Fibroblast of the conjunctiva (primary cell): ENCODE measurements at places on chromosomes 13 and 19.
A peak's percentile ranks its signal among the peaks of the same experiment; 100 is the strongest.

GRCh38 chr13:69566104-69566716 is 541.4 kb upstream of the ATXN8OS start:
- DNase-seq = no peak

- no peak for DNase-seq
These were observed 38.1 kb downstream of the UCHL3 start for GRCh38 chr13:75587679-75588078.

DNA sequence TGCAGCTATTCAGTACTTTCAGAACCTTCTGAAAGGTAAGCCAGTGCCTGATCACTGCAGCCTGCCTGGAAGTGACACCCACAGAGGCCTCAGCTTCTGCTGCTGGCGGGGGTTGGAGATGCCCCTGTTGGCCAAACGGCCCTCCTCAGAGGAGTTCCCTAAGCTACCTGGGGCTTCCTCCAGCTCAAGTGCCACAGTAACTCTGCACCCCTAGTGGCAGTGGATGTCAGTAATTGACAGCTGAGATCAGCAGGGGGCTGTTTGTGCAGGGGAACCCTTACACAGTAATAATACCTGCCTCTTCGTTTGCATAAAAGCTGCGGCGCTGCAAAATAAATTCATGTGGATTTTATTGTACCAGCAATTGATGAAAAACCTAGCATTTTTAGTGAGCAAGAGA is 28.9 kb downstream of the TDRD12 start:
- no peak for DNase-seq

DNA sequence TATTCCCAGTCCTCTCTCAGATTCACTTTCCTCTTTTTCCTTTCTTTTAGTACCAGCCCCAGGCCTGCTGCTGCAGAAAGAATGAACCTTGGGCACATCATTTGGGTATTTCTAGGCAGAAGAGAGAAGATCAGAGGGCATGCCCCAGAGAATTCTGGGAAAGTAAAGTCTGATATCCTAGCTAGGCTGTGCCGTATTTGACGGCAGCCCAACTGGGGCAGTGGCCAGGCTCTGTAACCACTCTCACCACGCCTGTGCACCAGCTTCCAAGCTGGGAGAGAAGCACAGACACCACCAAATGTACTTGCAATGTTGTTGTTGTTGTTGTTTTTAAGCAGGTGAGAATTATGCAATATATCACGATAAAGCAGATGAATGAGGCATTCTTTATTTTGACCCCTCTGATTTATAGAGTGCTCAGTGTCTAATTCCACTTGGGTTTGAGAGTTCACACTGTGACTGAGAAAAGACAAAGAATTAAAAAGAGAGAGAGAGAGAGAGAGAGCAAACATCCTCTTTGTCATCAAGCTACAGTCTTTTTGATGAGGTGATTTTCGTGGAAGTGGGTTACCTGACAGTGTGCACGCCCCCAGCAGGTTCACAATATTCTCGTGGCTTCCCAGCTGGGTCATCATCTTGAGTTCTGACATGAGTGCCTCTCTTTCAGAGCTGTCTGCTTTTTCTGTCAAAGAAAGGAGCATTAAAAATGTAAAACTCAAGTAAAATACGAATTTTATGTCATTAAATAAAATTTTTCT is 39.3 kb upstream of the URAD start:
- no peak for DNase-seq

DNA sequence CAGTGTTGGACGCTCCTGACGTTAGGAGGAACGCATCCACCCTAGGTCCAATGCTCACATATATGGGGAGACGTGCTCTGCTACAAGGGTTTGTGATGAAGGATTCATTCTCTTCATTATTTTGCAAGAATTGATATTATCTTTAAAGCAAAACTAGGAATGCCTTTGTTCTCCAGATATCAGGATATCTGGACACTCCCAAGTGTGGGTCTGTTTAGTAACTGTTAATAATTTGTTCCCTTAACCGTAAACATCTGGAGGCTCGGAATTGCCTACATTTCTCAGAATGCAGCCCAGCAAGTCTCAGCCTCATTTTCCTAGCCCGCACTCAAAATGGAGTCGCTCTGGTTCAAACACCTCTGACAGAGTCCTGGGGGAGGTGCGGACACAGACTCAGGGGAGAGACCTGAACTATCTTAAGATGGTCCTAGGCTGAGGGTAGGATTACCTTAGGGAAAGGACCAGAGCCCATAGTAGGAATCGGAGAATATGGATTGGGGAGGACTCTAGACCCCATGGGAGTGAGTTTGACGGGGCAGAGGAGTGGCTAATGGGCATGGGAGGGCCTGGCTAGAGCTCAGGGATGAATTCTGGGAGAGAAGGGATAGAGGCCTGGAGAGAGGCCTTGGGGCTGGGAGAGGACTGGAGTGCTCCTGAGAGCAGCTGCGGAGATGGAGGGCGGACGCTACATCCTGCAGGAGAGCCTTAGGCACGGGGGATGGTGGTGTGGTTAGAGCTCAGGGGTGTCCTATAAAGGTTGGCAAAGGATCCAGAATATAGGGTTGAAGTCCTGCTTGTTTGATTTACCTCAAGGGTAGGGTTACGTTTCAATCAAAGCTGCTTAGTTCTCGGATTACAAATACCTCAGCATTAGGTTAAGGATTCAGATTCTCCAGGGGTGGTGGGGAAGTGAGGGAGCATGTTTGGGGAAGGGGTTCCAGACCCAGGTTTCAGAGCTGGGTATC is 43.2 kb downstream of the ZNF331 start:
- no peak for DNase-seq

GRCh38 chr13:55234311-55234710 is 1906.4 kb upstream of the PRR20A start:
- no peak for DNase-seq

- no peak for DNase-seq
These were observed 1544.6 kb downstream of the OLFM4 start for GRCh38 chr13:54573186-54573585.

DNA sequence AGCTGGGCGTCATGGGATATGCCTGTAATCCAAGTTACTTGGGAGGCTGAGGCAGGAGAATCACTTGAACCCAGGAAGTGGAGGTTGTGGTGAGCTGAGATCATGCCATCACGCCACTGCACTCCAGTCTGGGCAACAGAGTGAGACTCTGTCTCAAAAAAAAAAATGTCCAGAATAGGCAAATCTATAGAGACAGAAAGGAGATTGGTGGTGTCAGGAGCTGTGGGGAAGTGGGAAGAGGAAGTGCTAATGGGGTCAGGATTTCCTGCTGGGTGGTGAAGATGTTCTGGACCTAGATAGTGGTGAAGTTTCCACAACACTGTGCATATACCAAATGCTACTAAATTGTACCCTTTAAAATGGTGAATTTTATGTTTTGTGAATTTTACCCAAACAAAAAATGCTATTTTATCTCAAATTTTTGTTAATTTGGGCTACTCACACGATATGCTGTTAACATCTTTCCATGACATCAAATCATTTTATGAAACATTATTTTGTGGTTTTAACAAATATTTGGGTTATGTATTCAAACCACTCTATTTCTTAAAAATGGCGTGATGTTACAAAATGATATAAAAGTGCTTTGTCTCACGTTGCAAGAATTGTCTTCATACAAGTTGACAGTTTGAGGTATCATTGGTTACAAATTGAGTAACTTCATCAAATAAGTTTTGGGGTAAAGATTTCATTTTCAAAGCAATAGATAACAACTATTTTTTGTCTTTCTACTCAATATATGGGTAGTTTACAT is 7.4 kb upstream of the CYP4F3 start:
- no peak for DNase-seq

DNA sequence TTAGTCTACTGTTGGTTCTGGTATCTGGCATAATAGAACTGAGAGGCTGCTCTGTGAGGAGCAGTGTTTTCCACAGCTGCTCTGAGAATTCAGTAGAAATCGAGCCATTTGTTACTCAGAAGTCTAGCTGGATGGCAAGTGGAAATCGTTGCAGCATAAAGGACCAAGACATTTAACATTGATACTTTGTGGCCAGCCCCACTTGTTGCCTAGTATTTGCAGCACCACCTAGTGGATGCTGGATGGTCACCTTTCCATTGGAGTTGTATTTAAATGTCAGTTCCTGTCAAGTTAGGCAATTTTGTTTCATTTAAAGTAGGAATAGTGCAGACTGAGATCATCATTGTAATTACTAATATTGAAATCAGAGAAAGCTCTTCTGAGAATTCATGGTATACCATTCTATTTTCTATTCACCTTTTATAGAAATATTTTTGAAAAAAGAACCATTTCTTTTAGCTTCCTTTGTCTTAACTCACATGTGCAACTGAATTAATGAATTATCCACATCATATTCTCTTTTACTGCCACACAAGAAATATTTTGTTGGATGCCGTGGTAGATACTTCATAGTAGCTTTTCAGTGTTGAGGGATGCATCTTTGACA is 64.6 kb downstream of the PDS5B start:
- peak; percentile 61 for DNase-seq

DNA sequence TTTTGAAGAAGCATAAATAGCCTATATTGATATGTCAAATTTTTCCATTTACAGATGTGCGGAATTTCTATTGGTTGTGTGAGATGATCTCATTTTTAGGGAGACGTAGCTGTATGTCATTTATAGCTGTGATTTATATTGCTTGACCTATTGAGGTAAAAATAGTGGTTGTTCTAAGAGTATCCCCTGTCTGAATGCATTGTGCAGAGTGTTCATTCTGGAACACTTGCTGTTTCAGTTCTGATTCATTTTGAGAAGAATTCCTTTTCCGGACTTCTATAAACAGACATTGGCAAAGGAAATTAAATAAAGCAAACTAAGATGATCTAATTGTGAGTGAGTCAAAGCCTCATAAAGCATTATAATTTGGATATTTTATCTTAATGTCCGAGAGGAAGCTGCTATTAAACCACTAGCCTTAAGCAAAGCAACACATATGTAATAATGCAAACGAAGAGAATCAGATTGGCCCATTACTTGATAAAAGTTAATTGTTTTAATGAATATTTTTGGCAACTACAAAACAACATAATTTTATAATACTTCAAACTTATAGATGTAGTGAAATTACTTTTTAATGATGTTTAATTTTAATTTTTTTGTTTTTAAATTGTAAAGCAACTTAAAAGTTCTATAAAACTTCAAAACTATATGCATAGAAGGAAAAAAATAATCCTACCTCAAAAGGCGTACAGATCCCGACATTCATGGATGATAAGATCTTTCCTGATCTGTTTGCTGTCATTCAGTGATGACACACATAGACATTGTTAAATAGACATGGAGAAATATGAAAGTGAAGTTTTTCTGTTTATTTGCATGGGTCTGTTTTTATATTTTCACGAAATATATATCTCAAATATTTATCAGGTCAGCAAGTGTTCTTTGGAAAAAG is 942.6 kb upstream of the SLC10A2 start:
- DNase-seq = no peak

GRCh38 chr19:47469719-47470118 is 2.0 kb downstream of the SLC8A2 start:
- no peak for DNase-seq

GRCh38 chr13:44756276-44756810 is 180.2 kb upstream of the TSC22D1 start:
- no peak for DNase-seq

GRCh38 chr19:1113986-1114483 is 10.2 kb downstream of the GPX4 start:
- DNase-seq = no peak
